ENCODE measurements at places on chromosomes 3 and 15.

DNA sequence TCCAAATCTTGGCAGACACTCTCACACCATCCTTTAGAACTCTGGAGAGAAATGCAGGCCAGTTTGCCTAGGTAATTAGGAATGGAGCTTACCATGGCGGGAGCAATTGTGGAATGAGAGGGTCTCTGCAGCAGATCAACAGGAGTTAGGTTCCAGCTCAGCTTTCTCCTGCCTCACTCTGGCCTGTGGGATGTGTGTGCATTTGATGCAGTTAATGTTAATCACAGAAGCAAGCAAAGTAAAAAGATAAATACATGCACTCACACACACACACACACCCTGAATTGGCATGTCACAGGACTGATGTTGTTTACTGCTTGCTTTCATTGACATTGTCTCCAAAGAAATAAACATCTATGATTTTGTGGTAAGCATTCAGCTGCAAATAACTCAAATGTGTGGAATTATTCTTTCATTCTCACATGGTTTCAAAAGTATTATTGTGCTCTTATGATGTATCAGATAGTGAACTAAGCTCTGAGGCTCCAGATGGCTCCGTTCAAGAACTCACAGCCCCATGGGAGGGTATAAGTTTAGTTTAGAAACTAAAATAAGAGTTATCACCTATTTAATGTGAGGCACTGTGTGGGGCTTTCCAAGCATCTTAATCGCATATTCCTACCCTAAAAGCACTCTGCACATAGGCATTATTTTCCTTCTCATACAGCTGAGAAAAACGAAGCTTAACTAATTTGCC lies 31.3 kb upstream of the BFSP2 start:
- no peak for DNase-seq

DNA sequence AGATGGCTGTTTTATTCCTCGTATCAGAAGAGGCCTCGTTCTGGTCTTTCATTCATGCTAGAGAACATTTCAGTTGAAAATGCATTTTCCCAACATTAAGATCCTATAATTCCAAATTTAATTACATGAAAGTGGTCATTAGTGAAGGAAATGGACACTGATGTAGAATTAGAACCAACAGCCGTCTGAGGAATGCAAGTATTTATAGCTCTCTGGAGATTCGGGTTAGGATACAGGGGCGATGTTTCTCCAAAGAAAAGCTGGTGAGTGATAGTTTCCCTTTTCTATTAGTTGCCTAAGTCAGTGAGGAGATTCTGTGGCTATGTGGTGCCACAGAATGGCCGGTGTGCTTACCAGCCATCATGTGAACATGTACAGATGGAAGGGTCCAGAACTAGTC lies 109.0 kb upstream of the IL12A start:
- no peak for DNase-seq

DNA sequence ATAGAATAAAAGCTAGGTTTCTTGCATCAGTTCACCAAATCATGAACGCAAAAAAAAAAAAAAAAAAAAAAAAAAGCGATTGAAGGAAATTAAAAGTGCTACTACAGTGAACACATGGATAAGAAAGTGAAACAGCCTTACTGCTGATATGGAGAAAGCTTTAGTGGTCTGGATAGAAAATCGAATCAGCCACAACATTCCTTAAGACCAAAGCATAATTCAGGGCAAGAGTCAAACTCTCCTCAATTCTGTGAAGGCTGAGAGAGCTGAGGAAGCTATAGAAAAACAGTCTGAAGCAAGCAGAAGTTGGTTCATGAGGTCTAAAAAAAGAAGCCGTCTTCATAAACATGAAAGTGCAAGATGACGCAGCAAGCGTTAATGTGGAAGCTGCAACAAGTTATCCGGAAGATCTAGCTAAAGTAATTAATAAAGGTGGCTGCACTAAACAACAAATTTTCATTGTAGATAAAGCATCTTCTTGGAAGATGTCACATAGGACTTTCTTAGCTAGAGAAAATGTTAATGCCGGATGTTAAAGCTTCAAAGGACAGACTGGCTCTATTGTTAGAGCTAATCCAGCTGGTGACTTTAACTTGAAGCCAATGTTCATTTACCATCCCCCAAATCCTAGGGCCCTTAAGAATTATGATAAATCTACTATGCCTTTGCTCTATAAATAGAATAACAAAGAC lies 19.2 kb downstream of the P3H2 start:
- no peak for DNase-seq

GRCh38 chr15:94305133-94305532 lies 73.8 kb downstream of the MCTP2 start:
- DNase-seq, result no peak

DNA sequence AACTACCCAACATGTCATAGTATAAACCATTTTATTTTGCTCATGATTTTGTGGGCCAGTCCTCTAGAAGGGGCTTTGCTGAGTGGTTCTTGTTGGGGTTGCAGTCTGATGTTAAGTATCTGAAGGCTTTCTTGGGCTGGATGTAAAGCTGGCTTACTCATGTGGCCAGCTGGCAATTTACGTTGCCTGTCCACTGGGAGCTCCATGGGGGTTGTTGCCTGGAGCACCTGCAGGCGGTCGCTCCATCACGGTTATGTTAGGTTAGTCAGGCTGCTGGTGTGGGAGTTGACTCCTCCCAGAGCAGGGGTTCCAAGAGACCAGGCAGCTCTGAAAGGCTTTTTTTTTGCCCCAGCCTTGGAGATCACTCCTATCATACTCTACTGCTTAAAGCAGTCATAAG lies 98.1 kb downstream of the NR1D2 start:
- DNase-seq, result no peak

DNA sequence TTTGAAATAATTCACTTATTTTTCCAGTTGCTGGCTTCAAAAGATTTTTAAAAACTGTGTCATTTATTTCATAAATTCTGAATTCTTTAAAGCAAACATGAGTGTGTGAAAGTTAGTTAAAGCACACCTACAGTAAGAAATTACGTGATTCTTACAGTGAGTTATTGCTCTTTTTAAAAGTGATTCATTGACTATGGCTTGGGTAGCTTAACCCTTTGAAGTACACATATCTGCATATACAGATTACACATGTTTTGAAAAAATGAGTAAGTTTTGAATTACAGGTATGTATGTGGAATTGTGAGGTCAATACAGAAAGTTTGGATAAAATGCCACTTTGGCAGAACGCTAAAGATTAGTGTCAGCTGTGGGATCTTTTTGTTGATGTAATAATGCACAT lies 64.5 kb upstream of the MBNL1 start:
- DNase-seq, result no peak

- DNase-seq, result no peak
Observed at GRCh38 chr15:85755942-85756341, 38.8 kb downstream of the KLHL25 start.

DNA sequence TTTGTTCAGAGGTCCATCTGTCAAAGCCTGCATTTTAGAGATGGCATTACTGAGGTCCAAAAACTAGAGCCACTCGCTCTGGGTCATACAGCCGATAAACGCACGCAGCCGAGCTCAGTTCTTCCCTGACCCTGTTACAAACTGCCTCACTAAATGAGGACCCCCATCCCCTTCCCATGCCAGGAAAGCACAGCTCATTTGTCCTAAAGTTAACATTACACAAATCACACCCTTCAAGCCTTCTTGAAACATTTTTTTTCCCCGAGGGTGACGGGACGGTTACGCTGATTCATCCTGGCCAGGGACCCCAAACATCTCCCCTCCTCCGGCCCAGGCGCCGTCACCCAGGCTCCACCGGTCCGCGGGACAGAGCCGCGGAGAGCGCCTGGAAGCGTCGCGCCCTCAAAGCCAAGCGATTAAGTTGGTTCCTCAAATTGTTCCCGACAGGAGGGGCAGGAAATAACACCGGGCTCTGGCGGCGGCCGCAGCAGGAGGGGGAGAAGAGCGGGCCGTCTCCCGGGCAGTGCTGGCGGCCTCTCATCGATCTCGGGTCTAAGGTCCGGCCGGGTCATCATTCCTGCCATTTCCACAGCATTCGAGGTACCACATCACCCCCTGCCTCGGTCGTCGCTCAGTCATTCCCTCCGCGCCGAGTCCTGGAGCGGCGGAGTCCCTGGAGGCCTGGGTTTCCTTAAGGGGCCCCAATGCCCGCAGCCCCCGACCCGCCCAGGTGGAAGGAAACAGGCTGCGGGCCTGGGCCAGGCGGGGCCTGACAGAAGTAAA lies 619 bp upstream of the CMTM8 start:
- DNase-seq, result no peak

DNA sequence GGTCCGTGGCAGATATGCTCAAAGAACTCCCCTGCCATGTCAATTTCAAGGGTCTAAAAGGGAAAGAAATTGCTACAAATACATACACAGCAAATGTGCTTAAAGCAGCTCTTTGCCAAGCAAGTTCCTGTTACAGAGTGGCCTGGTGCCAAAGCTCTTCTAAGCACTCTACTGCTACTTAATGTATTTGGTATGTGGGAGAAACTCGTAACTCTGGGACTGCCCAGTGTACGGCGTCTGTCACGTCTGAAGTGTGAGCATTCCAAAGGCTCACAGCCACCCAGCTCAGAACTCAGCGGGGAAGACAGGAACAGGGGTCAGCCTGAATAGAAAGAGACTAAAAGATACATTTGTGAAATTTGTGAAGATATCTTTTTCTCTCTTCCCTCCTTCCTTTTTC lies 54.6 kb downstream of the RBMS3 start:
- DNase-seq, result no peak

GRCh38 chr3:9448643-9449042 lies 51.2 kb downstream of the SETD5 start:
- no peak for DNase-seq

DNA sequence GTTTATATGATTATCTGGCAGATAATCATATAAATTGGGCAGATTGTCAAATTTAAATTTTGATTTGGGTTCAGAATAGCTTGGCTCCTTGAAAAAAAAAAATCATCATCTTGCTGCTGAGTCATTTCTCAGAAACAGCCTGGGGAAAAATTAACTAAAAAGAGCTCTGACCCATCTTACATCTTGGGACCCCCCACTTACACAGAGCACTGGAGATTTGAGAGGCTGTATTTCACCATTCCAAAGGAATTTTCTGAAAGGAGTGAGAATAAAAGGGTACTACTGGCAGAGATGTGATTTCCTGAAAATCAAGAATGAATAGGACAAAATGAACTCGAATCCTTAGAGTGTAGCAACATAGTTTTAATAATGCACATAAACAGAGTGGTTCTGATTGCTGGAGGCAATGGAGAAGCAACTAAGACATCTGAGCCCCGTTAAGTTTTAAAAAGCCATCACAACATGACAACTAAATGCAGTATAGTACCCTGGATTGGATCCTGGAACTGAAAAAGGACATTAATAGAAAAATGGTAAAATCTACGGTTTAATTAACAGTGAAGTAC lies 97.5 kb downstream of the RFTN1 start:
- no peak for DNase-seq

DNA sequence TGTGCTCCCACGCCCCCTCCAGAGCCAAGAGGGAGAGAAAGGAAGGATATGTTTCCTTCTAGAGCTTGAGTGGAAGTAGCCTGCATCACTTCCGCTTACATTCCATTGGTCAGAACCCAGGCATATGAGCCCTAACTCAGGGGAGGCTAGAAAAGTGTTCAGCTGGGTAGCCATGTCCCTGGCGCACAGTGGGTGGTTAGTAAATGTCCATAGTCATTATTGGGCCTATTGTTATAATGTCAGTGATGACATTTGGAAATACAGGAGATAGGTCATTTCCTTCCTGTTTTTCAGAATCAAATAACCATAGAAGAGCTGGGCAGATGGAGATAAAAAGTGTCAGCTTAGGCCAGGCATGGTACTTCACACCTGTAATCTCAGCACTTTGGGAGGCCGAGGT lies 27.3 kb downstream of the CD276 start:
- DNase-seq, result no peak

- no peak for DNase-seq
Observed at GRCh38 chr3:6182909-6183308, 678.0 kb upstream of the GRM7 start.

DNA sequence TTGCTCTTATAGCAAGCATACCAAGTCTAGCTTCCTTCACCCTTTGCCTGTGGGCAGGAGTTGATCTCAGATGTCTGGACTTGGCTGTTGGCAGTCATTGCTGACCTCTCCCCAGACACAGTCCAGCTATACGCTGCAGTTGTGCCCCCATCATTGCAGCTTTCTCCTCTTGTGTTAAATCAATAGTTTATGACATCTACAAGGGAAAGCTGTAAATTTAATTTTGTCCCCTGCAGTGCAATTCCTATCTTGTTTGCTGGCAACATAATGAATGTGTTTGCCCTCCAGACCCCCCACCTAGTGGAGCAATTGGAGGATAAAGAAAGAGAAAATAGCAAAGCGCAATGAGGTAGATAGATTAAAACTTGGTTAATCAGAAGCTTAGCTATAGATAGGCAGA lies 280.2 kb downstream of the LSAMP start:
- DNase-seq, result no peak

GRCh38 chr3:61956236-61956635 lies 394.9 kb downstream of the PTPRG start:
- no peak for DNase-seq

- no peak for DNase-seq
Observed at GRCh38 chr3:67463656-67464055, 190.8 kb downstream of the SUCLG2 start.

DNA sequence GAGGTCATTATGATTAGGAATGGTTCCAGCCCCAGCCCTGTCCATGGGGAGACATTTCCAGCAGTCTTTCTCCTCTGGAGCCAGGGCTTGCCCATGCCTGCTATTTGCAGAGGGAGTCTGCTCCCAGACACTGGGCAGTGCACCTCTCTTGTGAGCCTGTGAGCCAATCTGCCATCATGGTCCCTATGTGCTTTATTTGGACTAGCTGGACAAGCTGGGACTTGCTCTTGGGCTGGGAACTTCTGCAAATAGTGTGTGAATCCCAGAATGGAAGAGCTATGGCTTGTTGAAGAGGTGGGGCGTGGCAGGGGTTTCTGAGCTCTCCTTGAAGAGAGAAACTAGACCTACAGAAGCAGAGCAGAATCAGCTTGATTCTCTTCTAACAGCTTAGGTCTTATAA lies 53.7 kb upstream of the KY start:
- no peak for DNase-seq

GRCh38 chr3:197606468-197606867 lies 50.7 kb upstream of the BDH1 start:
- no peak for DNase-seq

DNA sequence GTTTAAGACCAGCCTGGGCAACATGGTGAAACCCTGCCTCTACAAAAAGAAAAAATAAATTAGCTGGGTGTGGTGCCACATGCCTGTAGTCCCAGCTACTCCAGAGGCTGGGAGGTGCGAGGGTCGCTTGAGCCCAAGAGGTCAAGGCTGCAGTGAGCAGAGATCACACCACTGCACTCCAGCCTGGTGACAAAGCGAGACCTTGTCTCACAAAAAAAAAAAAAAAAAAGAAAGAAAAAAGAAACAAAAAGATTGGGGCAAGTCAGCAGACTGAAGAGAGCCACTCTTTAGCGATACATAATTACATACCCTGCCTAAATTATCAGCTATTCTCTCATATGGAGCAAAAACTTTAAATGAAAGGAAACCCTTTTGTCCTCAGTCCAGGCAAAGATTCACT lies 53.6 kb upstream of the MAP3K13 start:
- no peak for DNase-seq

DNA sequence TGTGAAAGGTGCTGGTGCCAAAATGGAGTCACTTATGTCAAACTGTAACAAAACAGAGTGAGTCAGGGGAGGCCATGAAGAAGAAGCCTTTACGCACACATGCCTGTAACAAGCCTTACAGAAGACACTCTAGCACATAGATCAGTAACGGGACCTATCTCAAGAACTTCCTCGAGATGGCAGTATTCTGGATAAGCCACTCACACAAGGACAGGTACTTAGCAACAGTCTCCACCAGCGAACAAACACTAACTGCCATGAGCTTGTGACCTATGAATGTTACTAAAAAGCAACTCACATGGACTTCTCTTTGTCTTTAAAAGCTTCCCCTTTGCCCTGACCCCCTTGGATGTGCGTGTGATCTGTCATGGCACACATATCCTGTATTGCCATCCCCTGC lies 235.1 kb downstream of the CD47 start:
- no peak for DNase-seq

All from T-cell (primary cell).